ENCODE measurements at places on chromosomes 16 and 17.

DNA sequence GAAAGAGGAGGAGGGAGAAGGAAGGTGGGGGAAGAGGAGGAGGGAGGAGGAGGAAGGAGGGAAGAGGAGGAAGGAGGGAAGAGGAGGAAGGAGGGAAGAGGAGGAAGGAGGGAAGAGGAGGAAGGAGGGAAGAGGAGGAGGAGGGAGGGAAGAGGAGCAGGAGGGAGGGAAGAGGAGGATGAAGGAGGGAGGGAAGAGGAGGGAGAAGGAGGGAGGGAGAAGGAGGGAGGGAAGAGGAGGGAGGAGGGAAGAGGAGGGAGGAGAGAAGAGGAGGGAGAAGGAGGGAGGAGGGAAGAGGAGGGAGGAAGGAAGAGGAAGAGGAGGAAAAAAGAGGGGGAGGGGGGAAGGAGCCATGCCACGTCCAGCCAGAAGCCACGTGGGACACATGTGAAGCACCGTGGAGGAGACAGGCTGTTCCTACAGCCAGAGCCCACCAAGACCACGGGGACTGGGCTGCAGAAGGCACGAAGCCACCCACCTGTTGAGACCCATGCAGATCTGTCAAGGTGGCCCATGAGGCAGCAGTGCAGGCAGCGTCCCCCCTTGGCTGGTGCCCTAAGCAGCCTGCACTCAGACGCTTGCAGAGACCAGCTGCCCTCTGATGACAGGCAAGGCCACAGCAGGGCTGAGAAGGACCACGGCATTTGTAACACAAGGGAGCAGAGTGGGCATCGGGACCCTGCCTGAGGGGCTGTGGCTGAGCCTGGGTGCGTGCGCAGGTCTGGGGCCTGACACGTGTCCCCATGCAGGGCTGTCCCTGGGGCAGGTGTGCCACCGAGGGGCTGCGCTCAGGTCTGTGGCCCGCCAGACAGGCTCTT, 10.3 kb downstream of the NDUFAF8 start:
- DNase-seq = no peak

DNA sequence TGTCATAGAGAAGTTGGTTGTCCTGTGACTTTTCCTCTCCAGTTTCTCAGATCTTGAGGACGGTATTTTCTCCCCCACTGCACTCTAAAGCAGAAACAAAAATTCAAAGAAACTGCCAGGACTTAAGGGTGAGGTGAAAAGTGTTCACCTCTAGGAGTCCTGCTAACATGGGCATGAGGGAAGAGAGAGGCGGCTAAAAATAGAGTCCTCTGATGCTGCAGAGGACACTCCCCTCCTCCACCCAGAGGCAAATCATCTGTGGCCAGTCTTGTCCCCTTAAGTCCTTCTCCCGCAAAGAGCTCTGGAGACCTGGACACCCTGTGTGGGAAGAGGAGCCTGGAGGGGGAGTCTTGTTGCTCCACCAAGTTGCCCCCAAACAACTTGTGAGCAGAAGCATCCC, 4.7 kb upstream of the DDX19A start:
- no peak for DNase-seq

GRCh38 chr16:17413508-17413907, 57.3 kb downstream of the XYLT1 start:
- DNase-seq = no peak

DNA sequence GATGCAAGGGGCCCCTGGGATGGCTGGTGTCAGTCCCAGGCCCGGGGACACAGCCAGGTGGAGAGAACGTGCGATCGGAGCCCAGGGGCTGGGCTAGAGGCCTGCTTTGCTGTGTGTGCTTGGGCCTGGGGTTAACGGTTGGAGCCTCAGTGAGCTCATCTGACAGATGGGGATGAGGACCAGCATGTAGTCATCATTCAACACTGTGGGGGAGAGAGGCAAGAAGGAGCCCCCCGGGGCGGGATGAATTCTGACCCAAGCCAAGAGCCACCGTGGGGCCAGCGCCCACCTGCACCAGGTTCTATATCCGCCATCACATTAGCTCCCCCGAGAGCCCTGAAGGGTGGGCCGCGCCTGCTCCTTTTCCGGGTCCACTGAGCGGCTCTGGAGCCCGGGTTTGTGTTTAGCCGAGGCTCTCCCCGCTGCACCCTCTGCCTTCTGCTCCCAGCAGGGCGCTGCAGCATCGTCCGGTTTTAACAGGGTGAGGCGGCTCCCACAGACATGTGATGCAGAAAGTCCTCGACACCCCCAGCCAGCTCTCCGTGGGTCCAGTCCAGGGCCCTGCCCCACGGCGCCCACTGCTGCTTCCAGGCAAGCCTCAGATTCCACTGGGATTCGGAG, 365.7 kb downstream of the SEC14L1 start:
- no peak for DNase-seq

DNA sequence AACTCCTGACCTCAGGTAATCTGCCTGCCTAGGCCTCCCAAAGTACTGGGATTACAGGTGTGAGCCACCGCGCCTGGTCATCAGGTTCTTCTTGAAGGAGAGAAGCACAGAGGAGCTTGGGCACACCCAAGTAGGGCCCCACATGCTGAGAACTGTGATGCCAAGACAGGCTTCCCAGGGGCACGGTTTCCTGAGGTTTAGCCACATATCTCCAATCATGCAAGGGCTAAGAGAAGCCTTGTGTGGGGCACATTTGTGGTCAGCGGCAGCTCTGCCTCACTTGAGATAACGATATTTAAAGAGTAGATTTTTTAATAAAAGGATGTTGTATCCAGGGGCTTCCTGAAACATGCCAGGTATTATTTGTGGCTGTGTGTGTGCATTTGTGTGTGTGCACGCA, 46.9 kb downstream of the CUEDC1 start:
- DNase-seq = no peak

GRCh38 chr17:69539781-69540319, 125.4 kb downstream of the MAP2K6 start:
- DNase-seq = no peak

DNA sequence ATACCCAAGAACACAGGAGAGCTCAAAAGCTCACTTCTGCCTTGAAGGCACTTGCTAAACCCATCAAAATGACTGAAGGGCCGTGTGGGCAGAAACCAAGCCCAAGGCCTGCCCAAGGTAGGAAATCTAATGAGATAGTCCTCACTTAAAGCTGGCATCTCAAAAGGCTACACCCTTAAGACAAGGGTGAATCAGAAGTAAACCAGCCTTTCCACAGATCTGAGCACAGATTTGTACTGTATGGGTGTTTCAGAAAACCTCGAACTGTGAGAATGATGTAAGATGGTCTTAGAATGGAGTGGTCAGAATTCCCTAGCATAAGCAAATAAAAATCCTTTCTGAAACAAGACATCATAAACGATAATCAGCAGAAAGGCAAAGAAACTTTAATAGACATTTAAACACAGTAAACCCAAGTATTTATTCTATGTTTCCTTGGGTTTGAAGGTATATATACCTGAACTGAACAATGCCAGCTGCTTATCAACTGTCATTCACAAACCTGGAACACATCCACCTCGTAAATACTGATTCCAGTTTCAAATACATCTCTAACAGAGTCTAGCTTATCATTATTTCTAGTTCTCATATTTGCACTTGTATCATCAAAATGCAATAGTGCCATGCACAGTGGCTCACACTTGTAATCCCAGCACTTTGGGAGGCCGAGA, 37.8 kb downstream of the GLG1 start:
- DNase-seq = no peak

DNA sequence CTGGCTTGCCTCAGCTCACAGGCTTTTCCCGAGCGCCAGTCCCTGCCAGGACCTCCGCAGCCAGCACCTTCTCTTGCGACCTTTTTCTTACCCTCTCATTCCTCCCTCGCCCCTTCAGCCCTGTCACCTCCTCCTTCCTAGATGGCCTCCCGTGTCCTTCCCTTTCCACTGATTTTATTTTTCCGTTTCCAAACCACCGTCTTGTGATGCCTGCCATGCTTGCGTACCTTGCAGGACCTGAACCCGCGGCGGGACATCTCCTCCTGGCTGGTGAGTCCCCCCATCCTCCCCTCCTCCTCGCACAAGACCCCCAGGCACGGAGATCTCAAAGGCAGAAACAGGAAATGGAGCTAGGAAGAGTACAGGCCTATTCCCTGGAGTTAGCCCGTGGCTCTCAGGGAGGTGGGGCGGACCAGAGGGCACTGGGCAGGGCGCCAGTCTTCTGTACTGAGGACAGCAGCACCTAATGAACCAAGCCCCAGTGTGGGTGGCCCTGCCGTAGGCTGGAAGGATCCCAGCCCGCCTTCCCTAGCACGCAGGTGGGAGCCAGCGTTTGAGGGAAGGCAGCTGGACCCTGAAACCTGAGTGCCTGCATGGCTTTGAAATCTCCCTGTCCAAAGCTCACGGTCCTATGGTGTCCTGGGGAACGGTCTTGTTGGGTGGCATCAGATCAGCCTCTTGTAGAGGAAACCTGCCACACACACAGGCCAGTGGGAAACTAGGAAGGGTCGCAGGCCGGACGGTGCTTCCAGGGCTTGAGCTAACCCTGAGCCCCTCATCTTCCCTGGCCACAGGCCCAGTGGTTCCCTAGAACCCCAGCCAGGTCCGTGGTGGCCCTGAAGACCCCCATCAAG, 612 bp downstream of the CISD3 start:
- DNase-seq = no peak

DNA sequence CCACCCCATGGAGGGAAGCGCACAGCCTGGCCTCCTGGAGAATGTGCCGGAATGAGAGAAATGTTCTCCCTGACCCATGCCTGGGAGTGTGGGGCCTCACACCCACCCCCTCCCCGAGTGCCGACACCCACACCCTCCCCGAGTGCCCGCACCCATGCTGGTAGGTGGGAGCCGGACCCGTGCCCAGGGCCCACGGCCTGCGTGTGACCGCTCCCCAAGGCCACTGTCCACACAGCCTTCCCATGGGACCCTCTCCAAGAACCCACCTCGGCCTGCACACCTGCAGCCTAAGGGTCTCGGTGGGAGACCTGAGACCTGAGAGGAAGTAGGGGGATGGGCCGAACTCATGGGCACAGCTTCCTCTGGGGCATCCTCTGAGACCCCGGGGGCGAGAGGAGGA, 3.3 kb upstream of the PVALEF start:
- DNase-seq = no peak

GRCh38 chr16:23283571-23283970, 18.5 kb upstream of the SCNN1B start:
- DNase-seq = no peak

GRCh38 chr16:53085931-53086421, 31.2 kb downstream of the CHD9 start:
- no peak for DNase-seq

- DNase-seq = peak; percentile 27
Observed at GRCh38 chr17:49708515-49709183, 885 bp upstream of the SLC35B1 start.

DNA sequence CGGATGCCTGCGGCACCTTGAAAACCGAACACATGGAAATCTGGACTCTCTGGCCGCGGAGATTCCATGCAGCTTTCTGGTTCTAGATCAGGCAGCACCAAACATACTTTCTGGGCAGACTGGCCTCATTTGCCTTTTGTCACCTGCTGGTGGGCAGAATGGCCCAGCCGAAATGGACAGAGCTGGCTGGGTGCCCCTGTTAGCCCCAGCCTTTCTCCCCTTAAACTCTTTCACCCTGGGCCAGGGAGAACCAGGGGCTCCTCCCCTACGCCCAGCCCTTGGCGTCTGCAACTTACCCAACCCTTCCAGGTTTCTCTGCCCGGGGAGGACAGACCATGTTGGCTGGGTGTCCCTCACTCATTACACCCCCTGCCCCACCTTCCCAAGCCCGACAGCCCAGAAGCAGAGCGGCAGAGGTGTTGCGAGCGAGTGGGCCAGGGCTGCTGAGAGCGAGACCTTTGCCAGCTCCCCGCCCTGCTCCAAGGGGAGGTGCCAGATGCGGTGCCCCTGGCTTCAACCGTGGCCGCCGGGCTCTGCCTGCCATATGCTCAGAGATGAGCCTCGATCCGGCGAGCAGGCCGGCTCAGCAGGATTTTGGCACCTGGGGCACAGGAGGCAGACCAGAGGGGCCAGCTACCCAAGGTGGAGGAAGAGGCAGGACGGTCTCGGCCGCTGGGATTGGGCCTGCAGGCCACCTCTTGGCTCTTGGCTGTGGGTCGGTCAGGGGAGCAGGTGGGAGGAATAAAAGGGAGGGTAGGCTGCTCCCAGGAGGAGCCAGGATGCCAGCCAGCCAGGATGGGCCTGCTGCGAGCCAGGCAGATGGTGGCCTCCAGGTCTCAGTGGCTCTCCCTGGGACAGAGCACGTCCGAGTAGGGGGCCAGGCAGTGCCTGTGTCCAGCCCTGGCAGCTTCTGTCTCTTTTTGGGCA, 191.3 kb downstream of the NTN1 start:
- no peak for DNase-seq

DNA sequence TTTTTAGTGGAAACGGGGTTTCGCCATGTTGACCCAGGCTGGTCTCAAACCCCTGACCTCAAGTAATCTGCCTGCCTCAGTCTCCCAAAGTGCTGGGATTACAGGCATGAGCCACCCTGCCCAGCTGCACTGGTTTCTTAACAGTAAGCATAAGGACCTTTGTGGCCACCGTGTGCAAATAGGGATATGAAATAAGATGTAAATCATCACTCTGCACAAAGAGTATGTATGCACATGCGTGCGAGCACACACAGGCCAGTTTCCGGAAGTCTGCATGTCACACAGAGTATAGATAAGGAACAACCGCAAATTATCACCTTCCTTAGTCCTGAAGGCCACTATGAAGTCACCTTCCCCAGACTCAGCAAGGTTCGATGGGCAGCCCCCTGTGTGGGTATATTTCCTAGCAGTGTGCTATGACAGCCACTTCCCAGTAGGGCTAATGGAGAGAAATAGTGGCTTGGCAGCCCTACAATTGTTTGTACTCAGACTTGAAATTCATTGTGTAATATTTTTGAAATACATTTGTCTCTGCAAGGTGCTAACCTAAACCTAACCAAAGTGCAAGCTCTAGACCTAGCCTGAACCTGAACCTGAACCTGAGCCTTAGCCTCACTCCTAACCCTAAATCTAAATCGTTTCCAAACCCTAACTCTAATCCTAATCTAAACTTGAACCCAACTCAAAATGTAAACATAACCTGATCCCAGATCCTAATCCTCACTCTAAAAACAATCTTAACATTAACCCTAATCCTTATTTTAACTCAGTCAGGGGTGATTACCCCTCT, 48.4 kb upstream of the SKAP1 start:
- DNase-seq = peak; percentile 32

- DNase-seq = no peak
Observed at GRCh38 chr16:31333686-31334649, 21.0 kb upstream of the ITGAX start.

GRCh38 chr17:30225919-30226553, 9.5 kb downstream of the SLC6A4 start:
- no peak for DNase-seq

GRCh38 chr17:45740553-45741330, 43.4 kb upstream of the CRHR1 start:
- peak; percentile 7 for DNase-seq

GRCh38 chr16:1193143-1193824, 31.8 kb downstream of the TPSG1 start:
- DNase-seq = no peak

DNA sequence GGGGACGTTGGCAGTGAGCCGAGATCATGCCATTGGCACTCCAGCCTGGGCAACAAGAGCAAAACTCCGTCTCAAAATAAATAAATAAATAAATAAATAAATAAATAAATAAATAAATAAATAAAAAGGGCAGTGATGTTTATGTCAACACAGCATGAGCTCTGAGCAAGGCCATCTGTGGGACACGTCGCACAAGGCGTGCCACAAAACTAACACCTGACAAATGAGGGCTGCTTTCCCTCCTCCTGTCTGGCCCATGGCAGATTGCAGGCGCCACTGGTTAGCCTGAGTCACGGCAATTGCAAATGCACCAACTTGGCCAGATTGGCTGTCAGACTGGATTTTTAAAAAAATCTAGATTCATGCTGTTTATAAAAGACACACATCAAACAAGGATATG, 25.9 kb upstream of the SPNS3 start:
- DNase-seq = no peak

Measured in inflammatory macrophage treated with lipopolysaccharide for 4 hours (primary cell).